Osteoblast (primary cell): ENCODE measurements at places on chromosomes 3 and 15.

- peak; percentile 96 for DNase-seq
These were observed 21.1 kb upstream of the PLXND1 start for GRCh38 chr3:129627350-129628168.

GRCh38 chr3:78420611-78421010 is 1347.2 kb downstream of the ROBO1 start:
- DNase-seq, result no peak

DNA sequence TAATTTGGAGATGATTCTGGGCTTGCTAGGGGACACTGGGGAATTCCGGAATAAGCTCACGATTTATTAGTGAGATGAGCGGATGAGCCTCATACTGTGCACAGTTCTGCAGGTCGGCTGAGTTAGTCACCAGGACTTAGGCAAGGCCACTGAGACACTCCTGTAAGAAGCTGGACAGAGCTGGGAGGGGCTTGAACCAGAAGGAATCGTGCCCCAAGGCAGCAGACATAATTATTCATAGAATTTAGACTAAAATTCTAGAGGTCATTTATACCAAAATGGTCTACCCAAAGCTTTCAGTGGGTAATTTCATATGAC is 121.4 kb downstream of the VGLL4 start:
- no peak for DNase-seq

GRCh38 chr15:49495993-49496753 is 73.1 kb downstream of the FGF7 start:
- peak; percentile 23 for DNase-seq

DNA sequence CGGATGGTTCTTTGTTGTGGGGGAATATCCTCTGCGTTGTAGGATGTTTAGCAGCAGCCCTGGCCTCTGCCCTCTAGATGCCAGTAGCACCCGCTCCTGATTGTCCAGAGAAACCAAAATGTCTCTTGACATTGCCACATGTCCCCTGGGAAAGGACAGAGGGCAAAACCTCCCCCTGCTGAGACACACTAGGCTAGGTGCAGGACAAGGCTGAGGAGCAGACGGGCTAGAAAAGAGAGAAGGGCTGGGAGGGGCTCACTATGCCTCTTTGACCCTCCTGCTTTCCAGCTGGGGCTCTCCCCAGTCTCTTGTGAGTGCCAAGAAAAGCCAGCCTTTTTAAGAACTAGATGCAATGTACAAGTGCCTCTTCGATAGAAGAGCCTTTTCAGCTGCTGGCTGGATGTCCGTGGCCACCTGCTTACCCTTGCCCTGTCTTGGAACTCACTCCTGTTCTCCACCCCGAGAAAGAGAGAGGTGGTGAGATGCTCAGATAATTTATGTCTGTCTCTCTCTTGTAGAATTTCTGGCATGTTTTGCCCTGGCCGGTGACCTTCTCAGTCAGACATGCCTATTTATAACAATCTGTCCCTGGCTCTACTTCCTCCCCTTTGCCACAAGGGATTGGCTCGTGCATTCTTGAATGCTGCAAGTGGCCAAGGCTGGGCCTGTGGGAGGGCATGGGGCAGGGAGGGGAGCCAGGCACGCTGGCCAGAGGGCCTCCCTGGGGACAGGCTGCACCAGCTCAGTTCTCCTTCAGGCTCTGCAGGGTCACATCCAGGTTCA is 142.6 kb downstream of the RPLP1 start:
- no peak for DNase-seq

GRCh38 chr3:141629976-141630375 is 108.1 kb upstream of the RNF7 start:
- DNase-seq, result no peak

GRCh38 chr15:77387365-77388105 is 32.4 kb downstream of the PEAK1 start:
- DNase-seq, result no peak

- DNase-seq, result no peak
These were observed 4.0 kb upstream of the SPSB4 start for GRCh38 chr3:141047168-141047567.

DNA sequence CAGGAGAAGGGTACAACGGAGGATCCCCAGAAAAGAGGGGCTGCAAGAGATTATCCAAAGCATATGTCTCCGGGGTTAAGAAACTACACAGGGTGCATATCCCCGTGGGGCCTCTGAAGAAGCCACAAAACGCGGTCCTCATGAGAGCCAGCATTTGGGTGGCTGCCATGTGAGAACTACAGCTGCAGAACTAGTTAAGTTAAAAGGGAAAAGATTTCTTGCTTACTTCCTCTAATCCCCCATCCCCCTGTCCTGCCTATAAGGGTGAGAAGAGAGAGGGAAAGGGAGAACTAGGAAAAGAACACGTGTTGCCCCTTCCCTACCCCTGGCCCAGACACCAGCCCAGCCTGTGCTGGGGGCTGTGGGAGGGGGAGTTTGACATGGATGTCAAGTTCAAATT is 70.4 kb upstream of the PCSK6 start:
- no peak for DNase-seq

GRCh38 chr15:68526269-68526668 is 52.5 kb upstream of the CORO2B start:
- DNase-seq, result no peak

DNA sequence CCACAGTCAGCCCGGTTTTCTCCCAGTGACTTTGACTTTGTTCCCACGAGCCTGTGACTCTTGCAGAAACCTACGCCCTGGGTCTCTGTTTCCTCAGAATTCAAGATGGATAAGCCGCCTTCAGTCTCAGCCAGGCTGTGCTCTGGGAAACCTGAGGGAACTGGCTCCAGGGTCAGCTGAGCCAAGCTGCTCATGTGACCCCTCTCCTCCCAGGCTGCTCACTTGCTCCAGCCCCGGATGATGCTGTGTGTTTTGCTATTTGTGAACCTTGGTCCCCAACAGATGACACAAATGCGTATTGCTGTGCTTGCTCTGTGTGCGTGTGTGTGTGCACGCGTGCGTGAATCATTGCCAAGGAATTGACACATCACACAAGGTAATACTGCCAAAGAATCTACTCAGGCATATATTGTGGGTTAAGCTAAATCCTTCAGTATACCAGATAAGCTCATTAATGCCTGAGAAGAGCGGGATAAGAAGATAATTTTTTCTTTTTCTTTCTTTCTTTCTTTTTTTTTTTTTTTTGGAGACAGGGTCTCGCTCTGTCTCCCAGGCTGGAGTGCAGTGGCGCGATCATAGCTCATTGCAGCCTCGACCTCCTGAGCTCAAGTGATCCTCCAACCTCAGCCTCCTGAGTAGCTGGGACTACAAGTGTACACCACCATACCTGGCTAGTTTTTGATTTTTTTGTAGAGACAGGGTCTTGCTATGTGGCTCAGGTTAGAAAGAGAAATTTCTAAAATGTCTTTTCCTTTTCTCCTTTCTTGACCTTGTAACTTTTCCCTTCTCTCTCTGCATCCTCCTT is 29.2 kb upstream of the UMPS start:
- peak; percentile 66 for DNase-seq

- DNase-seq, result no peak
These were observed 220.5 kb upstream of the SLCO3A1 start for GRCh38 chr15:91632981-91633380.

GRCh38 chr3:127473244-127474024 is 117.1 kb downstream of the TPRA1 start:
- peak; percentile 37 for DNase-seq

- DNase-seq, result no peak
These were observed 26.5 kb downstream of the KPNA4 start for GRCh38 chr3:160538895-160539294.
